ENCODE measurements at places on chromosomes 16 and 17.
A peak's percentile ranks its signal among the peaks of the same experiment; 100 is the strongest.

GRCh38 chr16:25005445-25006306 lies 9.5 kb downstream of the ARHGAP17 start:
- no peak for DNase-seq

DNA sequence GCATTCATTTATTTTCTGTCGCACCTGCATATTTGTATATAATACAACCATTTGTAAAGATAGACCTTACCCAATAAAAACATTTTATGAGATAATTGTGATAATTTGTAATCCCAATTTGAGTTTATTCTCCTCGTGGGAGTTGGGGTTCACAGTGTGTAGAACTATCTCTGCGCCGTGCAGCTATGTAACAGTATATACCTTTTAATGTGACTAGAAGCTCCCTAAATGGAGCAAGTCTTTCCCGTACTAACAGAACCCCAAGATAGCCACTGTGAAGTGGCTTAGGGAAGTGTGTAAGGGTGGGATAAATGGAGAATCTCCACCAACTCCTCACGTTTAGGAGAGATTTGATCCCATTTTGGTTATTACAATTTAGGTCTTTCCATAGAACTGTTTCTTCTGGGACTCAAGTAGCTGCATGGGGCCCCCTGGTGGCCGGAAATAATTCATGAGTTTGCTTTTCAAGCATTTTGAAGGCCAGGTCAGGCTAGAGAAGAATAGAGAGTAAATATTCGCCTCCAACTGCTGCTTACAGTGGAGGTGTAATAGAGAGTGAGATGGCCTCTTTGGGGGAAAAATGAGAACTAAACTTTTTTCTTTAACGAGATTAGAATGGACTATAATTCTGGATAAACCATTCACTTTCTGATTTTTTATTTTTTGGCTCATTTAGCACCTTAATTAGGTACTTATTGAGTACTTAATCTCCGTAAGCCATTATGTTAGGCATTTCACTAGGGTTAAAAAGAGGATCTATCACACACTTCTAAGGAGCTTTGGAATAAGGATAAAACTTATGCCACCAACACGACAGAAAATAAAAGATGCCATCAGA lies 4.5 kb downstream of the TMEM100 start:
- DNase-seq = peak; percentile 83

DNA sequence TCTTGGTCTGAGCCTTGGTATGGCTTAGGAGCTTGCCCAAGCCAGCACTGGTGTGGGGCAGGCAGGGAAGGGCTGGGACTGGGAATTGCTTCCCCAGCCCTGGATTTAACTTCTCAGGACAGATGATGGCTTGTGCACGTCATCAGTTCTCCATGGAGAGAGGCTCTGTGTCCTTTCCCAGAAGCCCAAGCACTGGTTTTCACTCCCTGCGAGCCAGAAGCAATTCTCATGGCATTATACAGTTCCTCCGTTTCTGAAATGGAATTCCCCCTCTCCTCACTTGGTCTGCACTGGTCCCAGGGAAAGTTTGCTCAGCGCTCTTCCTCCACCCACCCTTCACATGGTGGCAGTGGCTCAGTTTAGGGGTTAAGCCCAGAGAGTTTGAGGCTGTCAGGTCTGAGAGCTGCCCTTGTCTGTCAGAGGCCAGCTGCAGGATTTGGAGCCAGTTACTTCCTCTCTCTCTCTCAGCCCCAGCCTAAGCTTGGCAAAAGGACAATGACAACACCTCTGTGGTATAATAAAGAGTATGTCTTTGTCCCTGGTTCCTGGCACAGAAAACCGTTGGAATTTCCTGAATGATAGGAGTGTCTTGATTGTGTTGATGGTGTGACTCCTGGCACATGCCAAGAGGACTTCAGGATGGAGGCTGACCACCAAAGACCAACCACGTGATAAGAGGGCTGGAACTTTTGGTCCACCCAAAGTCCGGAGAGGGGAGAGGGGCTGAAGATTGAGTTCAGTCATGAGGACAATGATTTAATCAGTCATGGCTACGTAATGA lies 219.6 kb upstream of the TNRC6C start:
- DNase-seq = no peak

- DNase-seq = no peak
Observed at GRCh38 chr17:40548982-40549685, 16.1 kb downstream of the CCR7 start.

GRCh38 chr16:86042393-86042792 lies 143.4 kb downstream of the IRF8 start:
- no peak for DNase-seq

GRCh38 chr17:81400154-81400977 lies 5.1 kb downstream of the BAHCC1 start:
- DNase-seq = peak; percentile 58

DNA sequence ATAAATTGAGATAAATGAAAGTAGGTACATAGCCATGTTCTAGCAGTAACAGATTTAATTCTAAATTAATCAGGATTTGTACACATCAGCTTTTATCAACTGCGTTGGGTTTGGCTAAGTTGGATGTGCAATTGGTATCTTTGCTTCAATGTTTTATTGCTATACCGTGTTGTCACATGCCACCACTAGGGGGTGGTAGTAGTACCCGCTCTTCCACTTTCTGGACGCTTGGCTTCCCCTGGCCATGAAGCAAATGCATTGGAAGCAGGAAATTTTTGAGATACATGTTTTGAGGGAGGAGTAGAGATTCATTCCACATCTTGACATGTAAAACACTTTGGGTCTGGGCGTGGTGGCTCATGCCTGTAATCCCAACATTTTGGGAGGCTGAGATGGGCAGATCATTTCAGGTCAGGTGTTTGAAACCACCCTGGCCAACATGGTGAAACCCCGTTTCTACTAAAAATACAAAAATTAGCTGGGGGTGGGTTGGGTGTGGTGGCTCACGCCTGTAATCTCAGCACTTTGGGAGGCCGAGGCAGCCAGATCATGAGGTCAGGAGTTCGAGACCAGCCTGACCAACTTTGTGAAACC lies 58.6 kb downstream of the EMP2 start:
- peak; percentile 60 for DNase-seq

DNA sequence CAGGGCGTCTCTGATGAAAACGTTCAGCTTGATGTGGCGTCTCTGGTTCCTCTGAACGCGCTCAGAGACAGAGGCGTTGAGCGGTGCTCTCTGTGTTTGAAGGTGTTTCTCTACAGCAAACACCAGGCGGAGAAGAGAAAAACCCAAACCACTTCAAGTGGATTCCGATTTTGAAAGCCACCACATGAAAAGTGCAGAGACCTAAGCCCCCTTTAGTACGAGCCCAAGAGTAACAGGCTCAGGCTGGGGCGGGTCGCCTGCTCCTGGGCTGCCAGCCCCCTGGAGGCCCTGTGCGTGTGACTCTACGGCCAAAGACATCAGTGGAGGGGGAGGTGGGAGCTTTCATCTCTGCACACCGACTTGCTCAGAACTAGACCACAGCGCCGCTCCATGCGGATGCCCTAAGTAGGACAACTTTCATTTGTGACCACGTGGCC lies 328.4 kb downstream of the MAF start:
- DNase-seq = no peak

GRCh38 chr17:51166198-51166986 lies at the start of gene NME2:
NME2 (plus strand) TSS chr17:51166411; CDS start chr17:51166831, 420 bp downstream.
- DNase-seq = peak; percentile 93
